ENCODE measurements at places on chromosomes 3 and 15. TPM values are rescaled to one million over a fixed set of nuclear protein-coding genes. Genes with fewer than 3 reads are reported as not detected.

DNA sequence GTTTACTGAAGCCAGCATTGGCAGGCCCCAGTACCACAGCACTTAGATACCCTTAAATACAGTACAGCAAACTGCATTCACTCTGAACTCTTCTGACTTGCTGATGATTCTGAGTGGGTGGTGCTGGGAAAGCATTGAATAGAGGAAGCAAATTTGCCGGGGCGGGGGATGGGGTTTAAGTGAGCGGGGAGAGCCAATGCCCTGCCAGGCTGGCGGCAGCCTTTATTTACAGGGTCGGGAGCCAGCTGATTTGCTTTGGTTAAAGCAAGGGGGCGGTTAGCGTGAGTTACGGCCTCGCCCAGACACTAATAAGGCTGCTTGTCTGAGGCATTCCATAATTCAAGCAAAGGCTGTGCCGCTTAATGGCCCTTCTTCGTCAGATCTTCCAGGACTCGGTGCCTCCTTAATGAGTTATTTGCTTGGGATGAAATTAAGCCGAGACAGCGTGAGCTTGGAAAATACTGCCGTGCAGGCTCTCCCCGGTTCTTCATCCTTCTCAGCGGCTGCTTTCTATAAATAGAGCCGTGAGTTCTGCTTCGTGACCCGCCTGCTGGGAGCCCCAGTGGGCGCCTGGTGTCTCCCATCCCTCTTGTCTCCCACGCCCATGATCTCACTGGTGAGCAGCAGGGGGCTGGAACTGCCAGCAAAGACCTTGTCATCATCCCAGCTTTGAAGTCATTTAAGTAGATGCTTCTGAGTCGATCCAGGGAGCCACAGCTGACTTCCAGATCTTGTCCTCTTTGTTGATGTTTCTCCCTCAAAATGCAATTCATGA is 25.8 kb downstream of the SPSB4 start:
- no peaks in the 10 kb centered on the region for H3K36me3 ChIP-seq
- peaks cover 5% of the 10 kb centered on the region for H3K27me3 ChIP-seq
- peak overlapping the region; percentile 68 for H3K4me3 ChIP-seq
- H3K27ac ChIP-seq: no peak overlapping the region
- H3K4me1 ChIP-seq: peaks cover 11% of the 10 kb centered on the region
- DNase-seq: no peak

- no peaks in the 10 kb centered on the region for H3K4me1 ChIP-seq
- no peak overlapping the region for H3K27ac ChIP-seq
- H3K36me3 ChIP-seq: no peaks in the 10 kb centered on the region
- peaks cover 2% of the 10 kb centered on the region for H3K27me3 ChIP-seq
- H3K4me3 ChIP-seq: no peak overlapping the region
- no peak for DNase-seq
Measured at GRCh38 chr3:62467966-62468722, 94.8 kb upstream of the FEZF2 start.

DNA sequence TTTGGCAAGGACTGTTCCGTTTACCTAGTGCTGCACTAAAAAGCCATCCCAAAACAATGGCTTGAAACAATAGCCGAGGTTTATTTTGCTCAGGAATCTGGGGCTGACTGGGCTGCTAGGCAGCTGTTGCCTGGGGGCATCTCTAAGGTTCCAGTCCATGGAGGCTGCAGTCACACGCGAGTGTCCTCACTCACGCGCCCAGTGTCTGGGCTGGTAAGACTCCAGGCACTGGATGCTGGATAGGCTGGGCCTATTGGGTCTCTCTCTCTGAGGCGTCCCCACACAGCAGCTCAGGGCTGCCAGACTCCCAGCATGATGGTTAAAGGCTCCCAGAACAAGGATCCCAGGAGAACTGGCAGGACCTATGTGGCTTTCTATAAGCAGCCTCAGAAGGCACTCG is 34.2 kb downstream of the ALS2CL start:
- H3K27me3 ChIP-seq: peaks cover 21% of the 10 kb centered on the region
- no peaks in the 10 kb centered on the region for H3K36me3 ChIP-seq
- H3K27ac ChIP-seq: no peak overlapping the region
- no peak overlapping the region for H3K4me3 ChIP-seq
- DNase-seq: no peak

- H3K4me1 ChIP-seq: no peaks in the 10 kb centered on the region
- no peak overlapping the region for H3K4me3 ChIP-seq
- H3K27me3 ChIP-seq: peaks cover 5% of the 10 kb centered on the region
Measured at GRCh38 chr3:134353831-134354611, 20.2 kb downstream of the AMOTL2 start.

DNA sequence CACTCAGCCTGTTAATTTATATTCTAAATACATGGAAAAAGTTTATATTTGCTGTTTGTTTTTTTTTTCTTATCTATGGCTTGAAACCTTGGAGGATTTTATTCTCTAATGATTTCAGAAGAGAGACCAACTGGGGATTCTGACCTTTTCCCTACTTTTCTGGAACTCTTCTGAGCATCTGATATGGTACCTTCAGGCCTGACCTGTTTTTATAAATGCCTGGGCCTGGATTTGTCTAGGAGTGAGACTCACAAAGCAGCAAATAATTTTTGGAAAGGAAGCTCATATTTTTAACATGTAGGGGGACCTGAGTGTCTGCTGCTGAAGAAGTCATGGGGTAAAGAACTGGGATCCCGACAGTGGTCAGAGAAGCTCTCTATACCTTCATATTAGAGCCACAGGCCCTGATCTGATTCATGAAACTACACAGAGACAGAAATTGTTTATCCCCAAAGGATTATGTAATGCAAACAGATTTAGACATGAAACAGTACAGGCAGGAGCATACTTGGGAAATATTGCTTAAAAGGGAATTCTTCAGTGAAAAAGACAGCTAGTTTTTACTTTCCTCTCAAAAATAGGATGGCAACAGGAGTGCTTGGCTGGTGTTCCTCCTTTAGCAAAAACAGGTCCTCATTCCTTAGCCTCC is 15.9 kb downstream of the PPM1L start:
- H3K36me3 ChIP-seq: no peaks in the 10 kb centered on the region
- H3K27me3 ChIP-seq: peaks cover 8% of the 10 kb centered on the region
- DNase-seq: no peak
- no peak overlapping the region for H3K27ac ChIP-seq
- no peaks in the 10 kb centered on the region for H3K4me1 ChIP-seq

- H3K4me3 ChIP-seq: no peak overlapping the region
- H3K27me3 ChIP-seq: no peaks in the 10 kb centered on the region
- DNase-seq: no peak
Measured at GRCh38 chr3:86895202-86895601, 95.7 kb downstream of the VGLL3 start.

- H3K27me3 ChIP-seq: no peaks in the 10 kb centered on the region
- H3K27ac ChIP-seq: no peak overlapping the region
- no peak for DNase-seq
- no peak overlapping the region for H3K4me3 ChIP-seq
- no peaks in the 10 kb centered on the region for H3K4me1 ChIP-seq
Measured at GRCh38 chr15:87082581-87082980, 1002.9 kb downstream of the AGBL1 start.

DNA sequence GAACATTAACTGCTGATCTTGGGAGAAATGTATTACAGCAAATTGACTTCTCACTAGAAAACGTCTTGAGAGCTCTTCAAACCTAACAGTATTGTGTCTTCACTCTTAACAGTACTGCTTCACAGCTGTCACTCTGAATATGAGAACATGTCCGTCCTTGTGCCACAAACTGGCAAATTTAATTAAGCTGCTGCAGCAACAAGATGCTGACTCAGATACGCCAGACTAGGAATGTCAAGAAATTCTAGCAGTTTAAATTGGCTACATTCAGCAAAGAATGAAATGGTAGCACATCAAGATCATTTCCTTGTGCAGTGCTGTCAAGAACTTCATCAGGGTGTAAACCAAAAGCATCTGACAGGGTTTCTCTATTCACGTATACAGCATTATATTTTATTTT is 7.6 kb downstream of the ICE2 start:
- no peaks in the 10 kb centered on the region for H3K27me3 ChIP-seq
- peaks cover 60% of the 10 kb centered on the region for H3K36me3 ChIP-seq
- no peak overlapping the region for H3K4me3 ChIP-seq
- peaks cover 6% of the 10 kb centered on the region for H3K4me1 ChIP-seq

MITF gene
- 0.32 TPM for total RNA-seq

TMEM207 gene
- total RNA-seq: not detected

HOMER2 gene
- total RNA-seq: 9.4 TPM

DALRD3 gene
- total RNA-seq: 38.3 TPM

All from activated B cell treated with CpG ODN at 0.5 μM for 24 hours (primary cell).